Right cardiac atrium (tissue), 5 donors: ENCODE measurements at places on chromosomes 12 and 14. TPM values are rescaled to one million over a fixed set of nuclear protein-coding genes. Genes with fewer than 3 reads are reported as not detected.

CCDC196 gene
- total RNA-seq: not detected

DNA sequence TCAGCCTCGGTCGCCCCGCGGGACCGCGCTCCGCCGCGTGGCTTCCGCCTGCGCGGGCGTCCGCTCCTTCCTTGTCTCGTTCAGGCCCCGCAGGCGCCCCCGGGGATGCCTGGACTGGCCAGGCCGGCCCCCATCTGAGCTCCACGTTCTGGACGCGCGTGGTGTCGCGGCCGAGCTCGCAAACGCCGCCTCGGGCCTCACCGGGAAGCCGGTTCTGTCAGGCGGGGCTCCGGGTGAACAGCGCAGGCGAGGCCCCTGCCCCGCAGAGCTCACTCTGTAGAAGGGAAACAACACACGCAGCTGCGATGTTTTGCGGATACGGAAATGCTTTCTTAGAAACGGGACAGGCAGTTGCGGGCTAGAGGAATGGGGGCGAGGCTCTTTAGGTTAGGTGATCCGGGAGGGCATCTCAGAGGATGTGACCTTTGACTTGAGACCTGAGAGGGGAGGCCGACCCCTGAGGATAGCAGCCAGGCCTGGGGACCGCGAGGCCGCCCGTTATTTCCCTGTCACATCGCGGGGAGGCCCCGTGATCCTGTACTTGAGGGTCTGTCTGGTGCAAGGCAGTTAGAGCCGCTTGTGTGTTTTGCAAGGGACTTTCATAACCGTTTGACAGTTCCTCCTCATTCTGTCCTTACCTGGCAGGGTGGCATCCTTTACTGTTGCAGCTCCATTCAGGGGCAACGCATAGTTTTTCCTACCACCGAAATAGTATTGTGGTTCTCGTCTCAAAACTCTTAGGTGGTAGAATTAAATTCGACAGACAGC lies 584 bp downstream of the VRK1 start:
- DNase-seq: no peak

VRTN gene
- not detected for total RNA-seq

DNA sequence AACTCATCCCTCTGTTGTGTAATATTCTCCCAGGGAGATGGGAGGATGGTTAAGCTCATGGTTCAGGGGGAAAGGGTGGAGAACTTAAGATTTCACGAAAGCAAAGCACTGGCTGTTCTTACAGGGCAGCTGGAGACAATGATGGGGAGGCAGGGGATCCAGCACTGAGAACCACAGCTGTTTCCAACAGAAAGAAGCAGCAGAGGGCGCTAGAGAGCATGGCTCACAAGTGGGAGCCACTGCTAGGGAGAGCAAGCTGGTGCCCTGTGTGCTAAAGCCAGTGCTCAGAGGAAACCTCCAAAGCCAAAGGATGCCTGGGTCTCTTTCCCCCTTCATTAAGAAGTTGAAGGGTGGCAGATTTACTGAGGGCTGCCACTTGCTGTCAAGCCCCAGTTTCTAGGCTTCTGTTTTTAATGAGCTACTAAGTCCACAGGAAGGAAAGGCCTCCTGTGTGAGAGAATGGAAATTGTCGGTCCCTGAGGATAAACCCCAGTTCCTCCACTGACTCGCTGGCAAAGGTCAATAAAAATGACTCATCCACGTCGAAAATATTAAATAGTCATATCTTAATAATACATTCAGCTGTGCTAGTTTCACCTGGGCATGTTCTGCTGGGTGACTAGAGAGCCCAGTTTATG lies 199.7 kb downstream of the ANO2 start:
- DNase-seq: peak; percentile 77

GRCh38 chr14:103904493-103905107 lies 23.7 kb upstream of the TDRD9 start:
- no peak for DNase-seq

DNA sequence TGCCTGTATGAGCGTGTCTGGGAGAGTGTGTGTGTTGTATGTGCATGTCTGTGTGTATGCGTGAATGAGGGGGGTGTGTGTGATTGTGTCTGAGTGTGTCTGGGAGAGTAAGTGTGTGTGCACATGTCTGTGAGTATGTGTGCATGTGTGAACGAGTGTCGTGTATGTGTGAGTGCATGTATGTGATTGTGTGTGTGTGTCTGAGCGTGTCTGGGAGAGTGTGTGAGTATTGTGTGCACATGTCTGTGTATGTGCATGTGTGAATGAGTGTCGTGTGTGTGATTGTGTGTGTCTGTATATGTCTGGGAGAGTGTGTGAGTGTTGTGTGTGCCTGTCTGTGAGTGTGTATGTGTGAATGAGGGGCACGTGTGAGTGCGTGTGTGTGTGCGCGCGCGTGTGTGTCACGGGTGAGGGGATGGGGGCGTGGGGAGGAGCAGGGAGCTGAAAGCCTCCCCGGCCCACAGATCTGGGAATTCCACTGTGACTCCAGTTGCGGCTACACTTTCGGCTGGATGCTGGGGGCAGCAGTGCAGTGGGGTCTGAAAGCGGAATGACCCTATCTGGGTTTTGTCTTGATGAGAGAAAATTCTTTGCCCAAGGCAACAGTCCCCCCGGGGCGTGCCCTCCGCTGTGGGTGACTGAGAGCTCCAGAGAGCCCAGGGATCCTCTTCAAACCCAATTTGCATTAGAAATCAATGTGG lies 138.1 kb upstream of the MED13L start:
- no peak for DNase-seq

DNA sequence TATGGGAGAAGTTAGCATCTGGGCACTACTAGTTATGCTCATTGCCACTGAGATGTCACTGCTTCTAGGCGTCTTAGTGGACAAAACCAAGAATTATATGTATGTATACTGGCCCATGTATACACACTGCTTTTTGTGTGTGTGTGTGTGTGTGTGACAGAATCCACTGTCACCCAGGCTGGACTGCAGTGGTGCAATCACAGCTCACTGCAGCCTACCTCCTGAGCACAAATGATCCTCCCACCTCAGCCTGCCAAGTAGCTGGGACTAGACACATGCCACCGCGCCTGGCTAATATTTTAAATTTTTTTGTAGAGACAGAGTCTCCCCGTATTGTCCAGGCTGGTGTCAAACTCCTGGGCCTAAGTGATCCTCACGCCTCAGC lies 25.2 kb downstream of the LIMA1 start:
- peak; percentile 45 for DNase-seq

- DNase-seq: no peak
Observed at GRCh38 chr12:93468008-93468371, 676 bp downstream of the MRPL42 start.

DNA sequence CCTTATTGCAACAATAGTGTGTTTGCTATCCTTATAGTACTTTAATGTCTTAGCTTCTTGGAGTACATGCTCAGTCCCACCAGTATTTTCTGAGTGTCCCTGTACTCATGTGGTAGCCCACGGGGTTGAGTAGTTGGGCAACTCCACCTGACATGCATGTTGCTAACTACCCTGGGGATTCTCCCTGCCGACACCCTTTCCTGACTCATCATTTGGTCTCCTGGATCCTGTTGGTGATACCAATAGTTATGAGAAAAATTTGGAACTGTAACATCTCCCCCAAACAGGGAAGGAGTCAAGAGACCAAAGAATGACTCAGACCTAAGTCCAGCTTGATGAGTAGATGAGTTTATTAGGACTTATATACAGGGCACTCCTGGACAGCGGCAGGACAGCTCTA lies 101.6 kb downstream of the BRMS1L start:
- DNase-seq: no peak

MAP3K9 gene
- total RNA-seq: 1.6 TPM

DNA sequence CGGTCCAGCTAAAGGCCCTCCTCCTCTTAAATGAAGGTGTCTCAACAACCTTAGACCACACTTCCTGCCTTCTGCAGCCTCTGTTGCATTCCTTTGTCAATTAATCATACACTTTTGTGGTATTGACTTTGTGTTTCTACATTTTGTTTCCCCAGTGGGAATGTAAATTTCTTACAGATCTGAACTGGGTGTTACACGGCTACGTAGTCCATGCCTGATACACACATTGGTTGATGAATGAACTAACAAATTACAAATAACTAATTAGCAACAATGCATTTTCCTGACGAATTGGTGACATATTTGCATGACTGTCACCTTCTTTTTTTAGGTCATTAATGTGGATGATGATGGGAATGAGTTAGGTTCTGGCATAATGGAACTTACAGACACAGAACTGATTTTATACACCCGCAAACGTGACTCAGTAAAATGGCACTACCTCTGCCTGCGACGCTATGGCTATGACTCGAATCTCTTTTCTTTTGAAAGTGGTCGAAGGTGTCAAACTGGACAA lies 15.2 kb upstream of the CCT2 start:
- DNase-seq: no peak

DNA sequence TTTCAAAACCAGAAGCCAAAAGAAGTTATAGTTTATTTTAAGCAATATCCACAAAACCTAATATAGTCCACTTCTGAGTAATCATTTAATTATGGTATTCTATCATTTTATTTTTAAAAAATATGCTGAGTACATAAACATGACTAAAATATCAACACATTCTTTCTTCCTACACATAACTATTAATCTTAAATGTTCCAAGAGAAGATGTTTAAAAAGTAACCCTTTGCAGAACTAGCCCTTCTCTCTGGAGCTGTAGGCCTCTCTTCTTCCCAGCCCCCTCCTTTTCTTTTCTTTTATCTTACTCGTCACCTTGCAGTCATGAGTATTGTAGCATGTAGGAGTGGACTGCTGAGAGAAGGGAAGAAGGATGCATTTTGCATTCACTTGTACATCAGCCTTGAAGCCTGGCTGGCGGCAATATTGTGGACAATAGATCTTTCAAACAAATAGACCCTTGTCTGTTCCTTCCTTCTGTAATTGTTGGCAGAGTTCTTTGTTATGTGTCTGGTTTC lies 941.9 kb downstream of the NRXN3 start:
- no peak for DNase-seq

DYRK4 gene
- 40.0 TPM for total RNA-seq

NID2 gene
- 38.1 TPM for total RNA-seq

C12orf54 gene
- not detected for total RNA-seq

DNA sequence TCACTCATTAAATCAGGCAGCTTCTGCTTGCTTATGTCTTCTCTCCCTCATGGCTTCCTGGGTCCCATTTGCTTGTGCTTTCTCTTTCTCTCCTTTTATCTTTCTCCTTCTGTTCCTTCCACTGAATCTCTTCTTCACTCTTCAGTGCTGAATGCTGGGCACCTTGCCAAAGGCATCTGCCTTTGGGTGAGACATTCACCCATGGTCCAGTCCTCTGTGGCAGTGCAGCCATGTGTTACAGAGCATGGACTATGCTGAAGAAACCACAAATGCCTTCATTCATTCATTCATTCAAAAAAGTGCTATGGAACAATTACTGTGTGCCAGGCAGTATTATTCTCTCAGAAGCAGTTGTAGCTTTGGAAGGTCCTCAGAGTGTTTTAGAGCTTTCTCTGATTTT lies 344.4 kb upstream of the STXBP6 start:
- DNase-seq: peak; percentile 58

FAM222A gene
- 9.3 TPM for total RNA-seq

CDKN3 gene
- 8.1 TPM for total RNA-seq

RGS6 gene
- 51.4 TPM for total RNA-seq

AMN gene
- 0.58 TPM for total RNA-seq

KLHL33 gene
- 1.7 TPM for total RNA-seq

CLEC9A gene
- not detected for total RNA-seq

DNA sequence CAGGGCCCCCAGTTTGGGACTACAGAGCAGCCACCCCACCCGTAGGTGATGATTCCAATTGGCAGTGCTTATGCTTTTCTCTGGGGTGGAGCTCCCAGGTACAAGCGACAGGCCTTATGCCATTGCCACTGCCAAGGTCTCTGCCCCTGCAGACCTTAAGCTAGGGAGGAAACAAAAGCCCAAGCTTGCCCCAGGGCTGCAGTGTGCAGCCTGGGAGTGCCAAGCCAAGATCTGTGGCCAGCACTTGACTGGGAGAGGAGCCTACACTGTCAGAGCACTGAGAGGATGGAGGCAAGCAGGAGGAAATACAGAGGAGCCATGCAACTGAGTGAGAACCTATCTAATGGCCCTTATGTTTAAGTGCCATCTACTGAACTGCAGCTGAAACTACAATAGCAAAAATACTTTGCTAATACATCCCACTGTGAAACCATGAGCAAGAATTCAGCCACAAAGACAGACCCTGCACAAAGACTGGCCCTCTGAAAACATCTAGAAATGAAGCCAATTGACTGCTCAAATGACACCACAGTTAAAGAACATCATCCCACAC lies 17.7 kb upstream of the ASCL1 start:
- DNase-seq: no peak

- DNase-seq: no peak
Observed at GRCh38 chr12:42534184-42534838, 55.2 kb downstream of the PRICKLE1 start.

KLHDC1 gene
- 13.5 TPM for total RNA-seq

GRCh38 chr12:64679487-64680001 lies 69.2 kb downstream of the RASSF3 start:
- peak; percentile 90 for DNase-seq

KRT8 gene
- 104 TPM for total RNA-seq

DNA sequence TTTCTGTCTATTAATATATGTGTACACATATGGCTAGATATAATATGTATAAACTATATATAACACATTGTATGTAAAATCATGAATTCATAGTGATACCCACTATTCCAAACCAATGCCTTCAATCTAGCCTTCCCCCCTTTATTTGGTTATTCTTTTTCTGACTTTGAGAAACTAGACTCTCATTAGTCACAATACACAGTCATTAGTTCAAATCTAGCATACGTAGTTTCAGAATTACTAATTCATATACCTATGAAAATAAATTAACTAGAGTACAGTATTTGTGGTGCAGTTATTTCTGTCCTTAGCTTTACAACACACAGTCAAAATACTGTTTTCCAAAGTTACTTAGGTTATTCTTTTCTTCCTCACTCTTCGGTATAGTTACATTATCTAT lies 268.2 kb downstream of the DPF3 start:
- DNase-seq: no peak

- peak; percentile 89 for DNase-seq
Observed at GRCh38 chr14:59360923-59361794, 104.0 kb downstream of the GPR135 start.

GRCh38 chr14:101188571-101188915 lies 285.0 kb upstream of the RTL1 start:
- no peak for DNase-seq

DNA sequence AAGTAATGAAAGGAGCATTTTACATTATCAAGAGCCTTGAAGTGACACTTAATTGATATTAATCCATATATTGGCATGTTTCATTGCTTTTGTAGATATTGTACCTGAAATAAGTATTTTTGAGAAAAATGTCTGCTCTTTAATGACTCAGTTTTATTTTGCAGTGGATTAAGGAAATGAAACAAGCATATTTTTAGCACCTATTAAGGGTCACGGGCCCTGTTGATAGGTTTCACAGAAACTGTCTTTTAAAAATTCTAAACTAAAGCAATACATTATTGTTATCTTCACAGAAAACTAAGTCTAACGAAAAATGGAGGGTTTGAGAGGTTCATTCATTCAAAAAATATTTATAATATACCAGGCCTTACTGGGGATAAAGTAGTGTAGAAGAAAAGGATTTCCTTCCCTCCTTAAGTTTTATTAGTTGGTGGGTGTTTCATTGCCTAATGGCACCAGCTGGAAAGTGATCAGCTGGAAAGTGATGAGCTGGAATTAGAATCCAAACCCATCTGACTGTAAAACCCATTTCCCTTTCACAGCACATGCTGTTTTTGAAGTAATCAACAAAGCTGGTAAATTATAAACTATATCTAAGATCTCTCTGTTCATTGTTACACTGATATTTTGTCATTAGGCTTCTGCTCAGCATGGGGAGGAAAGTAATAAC lies 54.2 kb downstream of the PTPRQ start:
- no peak for DNase-seq
